ENCODE measurements at places on chromosomes 1 and 21.

DNA sequence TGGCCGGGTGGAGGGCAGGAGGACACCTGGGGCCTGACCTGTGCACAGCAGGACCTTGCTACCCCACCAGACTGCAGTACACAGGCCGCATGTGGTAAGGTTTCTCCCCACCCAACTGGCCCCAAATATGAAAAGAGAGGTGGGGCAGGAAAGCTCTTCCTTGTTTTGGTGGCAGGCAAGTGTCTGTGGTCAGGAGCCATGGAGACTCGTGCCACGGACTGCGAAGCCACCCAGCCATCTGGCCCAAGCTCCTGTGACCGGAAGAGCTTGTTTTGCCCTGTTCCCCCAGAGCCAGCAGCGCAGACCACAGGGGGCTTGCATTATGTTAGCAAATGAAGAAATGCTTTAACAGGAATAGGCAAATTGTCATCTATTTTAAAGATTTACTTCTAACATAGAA lies 54.9 kb downstream of the OLIG1 start:
- DNase-seq = no peak

DNA sequence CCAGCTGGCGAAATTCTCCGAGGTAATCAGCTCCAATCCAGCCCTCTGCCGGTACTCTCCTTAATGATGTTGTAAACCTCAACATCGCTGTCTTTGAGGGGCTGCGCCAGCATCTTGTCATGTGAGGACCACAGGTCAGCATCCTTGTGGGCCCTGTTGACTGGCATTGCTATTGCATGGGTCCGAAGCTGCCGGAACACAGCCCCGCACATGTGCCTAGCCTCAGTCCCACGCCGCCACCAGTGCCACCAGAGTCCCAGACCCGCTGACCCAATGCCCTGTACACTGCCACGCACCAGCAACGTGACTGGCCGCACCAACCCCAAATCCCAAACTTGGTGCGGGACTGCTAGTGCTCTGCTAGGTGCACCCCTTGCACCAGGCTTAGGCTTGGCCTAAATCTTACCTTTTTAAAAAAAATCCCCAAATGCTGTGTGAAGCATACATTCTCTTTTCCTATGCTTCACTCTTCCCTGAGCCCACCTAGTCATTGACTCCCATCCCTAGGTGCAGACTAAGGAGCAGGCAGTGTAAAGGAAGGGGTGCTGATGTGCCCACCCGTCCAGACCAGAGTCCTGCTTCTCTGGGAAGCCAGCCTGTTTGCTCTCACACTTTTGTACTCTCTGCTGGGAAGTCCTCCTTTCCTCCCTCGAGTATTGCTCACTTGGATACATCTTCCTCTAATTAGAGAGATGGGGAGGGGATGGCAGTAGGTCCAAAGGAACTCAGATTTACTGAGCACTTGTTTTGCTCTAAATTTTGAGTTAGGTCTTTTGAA lies 81.9 kb upstream of the ARTN start:
- DNase-seq = no peak

GRCh38 chr1:50098591-50099021 lies 10.1 kb upstream of the ELAVL4 start:
- DNase-seq = no peak

DNA sequence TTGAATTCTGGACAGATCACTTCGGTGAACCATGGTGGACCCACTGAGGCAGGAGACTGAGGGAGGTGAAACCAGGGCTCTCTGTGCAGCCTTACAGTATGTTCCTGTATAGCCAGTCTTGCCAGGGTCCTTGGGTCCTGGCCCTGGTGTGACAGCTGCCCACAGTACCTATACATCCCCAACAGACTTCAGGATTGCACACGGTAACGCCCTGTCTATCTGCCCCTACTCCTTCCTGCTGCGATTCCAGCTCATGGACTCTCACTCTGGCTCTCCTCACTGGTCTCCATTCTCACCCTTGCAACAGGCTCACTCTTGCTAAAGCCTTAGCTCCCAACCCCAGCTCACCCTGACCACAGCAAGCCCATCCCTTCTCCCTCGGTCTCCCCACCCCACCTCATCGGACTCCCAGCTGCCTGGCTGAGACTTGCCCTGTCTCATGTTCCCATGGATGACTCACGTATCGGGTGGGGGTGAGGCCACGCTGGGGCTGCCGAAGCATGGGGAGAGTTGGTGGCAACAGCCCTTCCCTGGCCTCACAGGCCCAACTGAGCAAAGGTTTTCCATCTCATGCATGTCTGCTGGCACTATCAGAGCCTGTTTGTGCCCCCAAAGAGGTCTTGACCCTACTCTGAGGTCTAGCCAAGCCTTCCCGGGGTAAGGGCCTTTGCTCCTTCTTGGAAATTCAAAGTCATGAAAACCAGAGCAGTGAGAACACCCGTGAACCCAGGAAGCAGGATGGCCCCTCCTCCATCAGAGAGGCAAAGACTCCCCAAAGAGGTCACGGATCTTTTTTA lies 7.1 kb downstream of the PHLDA3 start:
- DNase-seq = no peak

- no peak for DNase-seq
Observed at GRCh38 chr21:31264574-31264973, 79.5 kb downstream of the TIAM1 start.

DNA sequence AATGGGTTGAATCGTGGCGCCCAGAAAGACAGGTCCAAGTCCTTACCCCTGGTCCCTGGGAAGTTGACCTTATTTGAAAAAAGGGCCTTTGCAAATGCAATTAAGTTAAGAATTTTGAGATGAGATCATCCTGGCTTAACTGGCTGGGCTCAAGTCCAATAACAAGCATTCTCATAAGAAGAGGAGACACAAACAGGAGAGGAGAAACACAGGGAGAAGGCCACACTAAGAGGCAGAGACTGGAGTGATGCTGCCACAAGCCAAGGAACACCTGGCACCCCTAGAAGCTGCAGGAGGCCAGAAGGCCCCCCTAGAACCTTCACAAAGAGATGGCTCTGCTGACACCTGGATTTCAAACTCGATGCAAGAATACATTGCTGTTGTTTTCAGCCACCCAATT lies 44.6 kb downstream of the PDPN start:
- no peak for DNase-seq

DNA sequence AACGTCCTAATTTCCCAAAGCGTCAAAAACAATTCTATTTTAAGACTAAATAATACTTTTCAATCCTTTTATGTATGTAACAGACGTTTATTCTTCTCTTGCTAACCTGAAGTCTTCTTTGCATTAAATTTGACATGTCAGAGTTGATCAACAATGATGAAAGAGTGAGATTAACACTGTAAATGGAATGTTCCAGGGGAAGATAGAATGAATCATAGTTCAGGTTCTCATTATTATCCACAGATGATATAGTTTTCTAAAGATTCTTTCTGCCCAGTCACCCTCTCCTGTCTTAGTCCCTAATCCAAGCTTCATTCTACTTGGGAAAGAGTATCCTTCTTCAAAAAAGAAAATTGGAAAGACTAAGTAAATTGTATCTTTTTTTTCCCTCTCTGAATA lies 38.9 kb downstream of the SDCCAG8 start:
- DNase-seq = no peak

GRCh38 chr1:53375440-53375839 lies 47.6 kb upstream of the LRP8 start:
- no peak for DNase-seq

GRCh38 chr1:236433819-236434315 lies 39.8 kb downstream of the EDARADD start:
- no peak for DNase-seq

GRCh38 chr1:174367892-174368291 lies 79.9 kb upstream of the GPR52 start:
- no peak for DNase-seq

GRCh38 chr21:36730291-36731281 lies 31.7 kb downstream of the SIM2 start:
- no peak for DNase-seq

GRCh38 chr1:7613851-7614205 lies 157.3 kb upstream of the VAMP3 start:
- no peak for DNase-seq

GRCh38 chr21:41232013-41232412 lies 64.1 kb downstream of the BACE2 start:
- no peak for DNase-seq

- no peak for DNase-seq
Observed at GRCh38 chr1:82946096-82946605, 1052.8 kb downstream of the TTLL7 start.

DNA sequence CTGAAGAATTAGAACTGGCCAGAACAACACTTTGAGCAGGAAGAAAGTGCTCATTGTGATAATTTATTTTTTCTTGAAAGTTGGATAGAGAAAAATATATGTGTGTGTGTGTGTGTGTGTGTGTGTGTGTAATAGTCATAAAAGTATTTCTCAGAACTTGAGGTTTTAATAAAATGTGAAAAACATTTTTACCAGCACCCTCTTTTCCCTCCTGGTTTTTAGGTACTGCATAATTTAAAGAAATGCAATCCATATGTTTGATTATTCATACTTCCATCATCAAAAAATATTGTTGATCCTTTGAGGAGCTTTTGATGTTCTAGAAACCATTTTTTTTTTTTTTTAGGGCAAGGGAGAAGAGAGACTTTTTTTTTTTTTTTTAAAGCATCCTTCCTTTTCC lies 66.8 kb upstream of the JUN start:
- no peak for DNase-seq

DNA sequence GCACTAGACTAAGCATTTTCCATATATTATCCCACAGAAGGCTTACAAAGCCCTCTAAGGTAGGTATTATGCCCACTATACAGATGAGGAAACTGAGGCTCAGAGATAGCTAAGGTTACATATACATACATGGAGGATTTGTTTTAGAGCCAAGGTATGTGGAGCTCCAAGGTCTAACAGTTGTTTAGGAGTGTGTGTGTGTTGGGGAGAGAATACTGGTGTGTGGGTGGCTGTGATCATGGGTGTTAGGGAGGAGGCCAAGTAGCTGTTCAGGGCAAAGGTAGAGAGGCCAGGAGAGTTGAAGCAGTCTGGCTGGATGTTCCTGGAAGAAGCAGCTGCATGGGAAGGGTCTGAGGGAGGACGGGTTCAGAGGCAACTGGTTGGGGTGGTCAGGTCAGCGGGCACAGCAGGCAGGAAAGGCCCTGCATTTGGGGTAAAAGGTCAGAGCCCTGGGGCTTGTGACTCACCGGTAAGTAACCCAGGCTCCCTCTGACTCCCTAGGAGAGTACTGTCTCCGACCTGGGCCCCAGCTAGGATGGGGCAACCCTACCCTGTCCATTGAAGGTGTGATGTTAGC lies 5.1 kb upstream of the LDLRAP1 start:
- DNase-seq = no peak

DNA sequence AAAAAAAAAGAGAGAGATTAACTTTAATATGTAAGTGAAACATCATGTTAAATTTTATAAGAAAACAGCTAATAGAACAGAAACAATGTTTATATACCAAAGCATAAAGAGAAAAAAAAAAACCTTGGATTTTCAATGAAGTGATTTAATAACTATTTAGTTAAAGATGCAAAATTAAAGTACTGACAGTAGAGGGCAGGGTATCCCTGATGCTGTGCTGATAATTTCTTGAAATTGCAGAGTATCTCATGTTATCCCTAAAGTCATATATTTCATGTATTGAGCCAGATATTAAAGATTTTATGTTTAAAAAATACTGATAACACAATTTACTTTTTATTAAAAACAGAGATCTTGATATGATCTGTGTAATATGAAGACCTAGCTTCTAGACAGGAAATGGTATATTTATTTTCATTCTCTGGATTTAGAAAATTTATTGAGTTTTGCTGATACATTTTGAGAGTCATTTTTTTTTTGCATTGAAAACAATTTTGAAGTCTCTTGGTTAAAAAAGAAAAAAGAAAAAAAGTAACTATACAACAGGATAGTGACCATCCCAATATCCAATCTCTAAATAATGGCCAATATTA lies 273.2 kb downstream of the USP25 start:
- DNase-seq = no peak

GRCh38 chr1:96340686-96341085 lies 380.9 kb upstream of the PTBP2 start:
- DNase-seq = no peak

- DNase-seq = no peak
Observed at GRCh38 chr1:237640011-237640671, 250.6 kb downstream of the ZP4 start.

DNA sequence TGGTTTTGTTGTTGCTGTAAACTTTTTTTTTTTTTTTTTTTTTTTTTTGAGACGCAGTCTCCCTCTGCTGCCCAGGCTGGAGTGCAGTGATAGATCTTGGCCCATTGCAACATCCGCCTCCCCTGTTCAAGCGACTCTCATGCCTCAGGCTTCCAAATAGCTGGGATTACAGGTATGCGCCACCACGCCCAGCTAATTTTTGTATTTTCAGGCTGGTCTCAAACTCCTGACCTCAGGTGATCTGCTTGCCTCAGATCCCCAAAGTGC lies 78.9 kb upstream of the SLC45A1 start:
- no peak for DNase-seq

GRCh38 chr1:5751833-5752745 lies 240.1 kb downstream of the NPHP4 start:
- no peak for DNase-seq

GRCh38 chr1:89360716-89361115 lies 3.1 kb upstream of the GBP6 start:
- DNase-seq = no peak

DNA sequence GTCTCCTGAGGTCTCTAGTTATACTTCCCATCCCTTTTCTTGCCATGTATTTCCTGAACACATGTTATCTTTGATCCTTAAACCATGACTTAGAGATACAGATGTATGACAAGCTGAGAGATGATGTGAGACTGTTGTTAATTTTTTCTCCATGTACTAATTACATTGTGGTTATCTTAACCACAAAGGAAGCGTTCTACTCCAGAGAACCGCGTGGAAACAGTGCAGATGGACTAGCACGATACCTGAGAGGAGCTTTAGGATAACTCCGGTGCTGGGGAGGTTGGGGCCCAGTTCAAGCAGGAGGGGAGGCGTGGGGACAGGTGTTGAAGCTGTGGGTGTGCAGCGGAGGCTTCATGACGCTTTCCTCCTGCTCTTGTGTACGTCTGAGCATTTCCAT lies 17.5 kb downstream of the PDE9A start:
- DNase-seq = no peak

DNA sequence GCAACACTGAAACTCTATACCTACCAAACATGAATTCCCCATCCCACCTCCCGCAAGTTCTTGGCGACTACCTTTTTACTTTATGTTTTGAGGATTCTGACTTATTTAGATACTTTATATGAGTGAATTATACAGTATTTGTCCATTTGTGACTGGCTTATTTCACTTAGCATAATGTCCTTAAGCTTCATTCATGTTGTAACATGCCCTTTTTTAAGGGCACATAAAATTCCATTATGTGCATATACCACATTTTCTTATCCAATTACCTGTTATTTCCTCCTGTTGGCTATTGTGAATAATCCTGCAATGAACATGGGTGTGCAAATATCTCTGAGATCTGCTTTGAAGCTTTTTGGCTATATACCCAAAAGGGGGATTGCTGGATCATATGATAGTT lies 22.0 kb upstream of the CHIT1 start:
- no peak for DNase-seq

GRCh38 chr1:48194801-48195200 lies 27.7 kb upstream of the SLC5A9 start:
- no peak for DNase-seq

- no peak for DNase-seq
Observed at GRCh38 chr21:37006486-37007291, at the start of gene RIPPLY3. RIPPLY3 (plus strand) TSS chr21:37006702; CDS start chr21:37006773, 71 bp downstream.

GRCh38 chr1:183778568-183779433 lies 26.1 kb upstream of the RGL1 start:
- no peak for DNase-seq

GRCh38 chr1:66571789-66572188 lies 37.8 kb downstream of the SGIP1 start:
- no peak for DNase-seq

GRCh38 chr1:87115317-87115890 lies 201.0 kb downstream of the HS2ST1 start:
- no peak for DNase-seq

All from stimulated activated CD4-positive, alpha-beta T cell treated with anti-CD3 and anti-CD28 coated beads, TNF-alpha, amount 100 ng/mL, for 24 hours (primary cell).